Colonic mucosa (tissue), 4 donors: ENCODE measurements at places on chromosomes 4 and X.

DNA sequence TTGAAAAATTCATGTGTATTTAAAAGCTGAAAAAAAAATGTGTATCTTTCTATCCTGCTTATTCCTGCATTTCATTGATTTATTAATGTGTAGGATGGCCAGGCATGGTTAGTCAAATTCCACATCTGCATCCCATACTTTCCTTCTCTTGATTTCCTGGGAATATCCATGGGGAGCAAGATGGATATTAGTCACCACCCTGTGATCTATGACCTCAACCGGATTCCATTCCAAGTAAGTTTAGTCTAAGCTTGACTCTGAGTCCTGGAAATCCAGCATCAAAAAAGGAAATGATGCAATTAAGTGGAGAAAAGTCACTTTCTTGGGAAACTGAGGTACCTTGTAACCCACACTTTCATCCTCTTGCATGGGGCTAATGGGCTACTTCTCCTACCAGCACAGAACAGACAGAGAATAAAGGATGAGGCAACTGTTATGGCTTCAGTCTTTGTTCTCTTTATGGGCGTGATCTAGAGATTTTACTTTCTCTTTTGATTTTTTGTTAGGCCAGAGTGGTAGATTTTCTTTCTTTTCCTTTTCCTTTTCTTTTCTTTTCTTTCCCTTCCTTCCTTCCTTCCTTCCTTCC, 17.1 kb upstream of the BEX4 start:
- DNase-seq = no peak

DNA sequence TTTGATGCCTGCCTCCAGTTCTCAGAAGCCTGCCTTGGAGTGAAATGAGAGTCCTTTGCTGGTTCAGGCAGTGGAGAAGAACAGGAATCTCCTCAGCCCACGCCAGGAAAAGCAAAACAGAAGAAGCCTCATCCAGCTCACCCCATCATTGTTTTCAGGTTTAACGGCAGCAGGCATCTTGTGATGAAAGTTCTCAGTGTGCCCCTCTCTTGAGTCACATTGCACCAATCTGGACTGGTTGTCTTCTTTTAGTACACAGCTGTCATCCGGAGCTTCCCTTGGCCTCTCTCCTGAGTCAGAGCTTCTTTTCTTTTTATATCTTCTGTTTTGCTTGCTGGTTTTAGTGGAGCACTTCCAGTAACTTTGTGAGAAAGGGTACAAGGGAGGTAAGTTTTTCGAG, 50.9 kb downstream of the TSPAN7 start:
- DNase-seq = no peak

DNA sequence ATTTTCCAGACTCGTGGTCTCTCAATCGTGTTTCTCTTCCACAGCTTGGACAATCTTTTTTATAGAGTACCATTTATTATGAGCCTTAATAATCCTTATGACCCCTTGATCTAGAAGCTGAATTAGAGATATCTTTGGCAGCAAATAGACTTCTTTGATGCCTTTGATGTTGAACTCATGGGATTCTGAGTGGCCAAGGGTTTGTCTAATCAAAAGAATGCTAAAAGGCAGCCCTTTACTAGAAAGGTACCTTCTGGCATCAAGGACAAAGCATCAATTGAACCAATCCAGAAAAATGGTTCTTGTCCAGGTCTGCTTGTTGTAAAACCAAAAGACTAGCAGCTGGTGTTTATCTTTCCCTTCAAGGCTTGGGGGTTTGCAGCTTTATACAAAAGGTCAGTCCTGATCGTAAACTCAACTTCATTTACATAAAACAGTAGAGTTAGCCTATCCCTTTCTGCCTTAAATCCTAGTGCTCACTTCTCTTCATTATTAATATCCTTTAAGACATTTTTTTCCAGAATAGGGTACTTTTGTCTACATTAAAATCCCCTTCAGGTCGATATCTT, 411.3 kb downstream of the FAT4 start:
- no peak for DNase-seq

GRCh38 chr4:62797221-62797620, 1597.1 kb downstream of the ADGRL3 start:
- DNase-seq = no peak

- no peak for DNase-seq
Measured at GRCh38 chr4:85062466-85062865, 96.0 kb upstream of the WDFY3 start.

GRCh38 chr4:119028296-119028695, 107.3 kb upstream of the MYOZ2 start:
- no peak for DNase-seq

DNA sequence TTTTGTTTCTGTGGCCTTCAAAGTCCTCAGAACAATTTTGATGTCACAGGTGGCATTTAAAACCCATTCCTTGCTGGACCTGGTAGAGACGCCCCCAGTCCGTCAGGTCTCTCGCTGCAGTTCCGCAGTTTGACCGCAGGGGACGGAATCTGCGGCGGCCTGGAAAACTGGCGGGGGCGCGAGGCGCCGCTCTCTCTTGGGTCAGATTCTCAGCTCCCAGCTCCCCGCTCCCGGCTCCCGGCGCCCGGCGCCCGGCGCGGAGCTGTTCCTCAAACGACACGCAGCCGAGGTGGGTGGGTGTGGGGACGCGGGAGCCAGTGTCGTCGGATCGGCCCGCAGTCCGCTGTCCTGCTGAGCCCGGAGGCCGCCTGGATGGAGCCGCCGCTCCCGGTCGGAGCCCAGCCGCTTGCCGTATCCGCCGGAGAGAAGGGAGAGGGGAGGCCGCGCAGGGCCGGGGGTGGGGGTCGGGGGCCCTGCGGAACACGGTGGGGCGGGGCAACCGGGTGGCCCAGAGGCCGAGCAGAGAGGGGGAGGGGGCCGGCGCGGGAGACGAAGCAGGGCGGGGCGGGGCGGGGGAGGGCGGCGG, at the start of gene OCRL:
Gene OCRL (plus strand): TSS at position 192 of the 586 bp plus-strand sequence. CDS start 181 bp downstream, at position 373.
- peak; percentile 67 for DNase-seq

DNA sequence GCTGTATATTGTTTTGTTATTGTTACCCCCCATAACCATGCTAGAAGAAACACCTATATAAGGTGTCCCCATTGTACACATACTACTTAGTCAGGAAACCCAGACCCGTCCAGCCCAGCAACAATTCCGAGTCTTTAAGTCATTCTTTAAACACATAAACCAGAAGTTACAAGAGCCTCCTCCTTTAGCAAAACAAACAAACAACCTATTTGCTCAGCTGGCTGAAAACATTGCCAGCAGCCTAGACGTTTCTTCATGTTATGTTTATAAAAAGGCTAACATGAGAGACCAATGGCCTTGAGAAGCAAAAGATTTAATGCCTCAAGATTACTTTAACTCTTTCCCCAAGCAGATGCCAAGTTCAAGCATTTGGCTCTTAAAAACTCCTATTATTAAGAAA, 1.4 kb downstream of the ACOX3 start:
- no peak for DNase-seq

DNA sequence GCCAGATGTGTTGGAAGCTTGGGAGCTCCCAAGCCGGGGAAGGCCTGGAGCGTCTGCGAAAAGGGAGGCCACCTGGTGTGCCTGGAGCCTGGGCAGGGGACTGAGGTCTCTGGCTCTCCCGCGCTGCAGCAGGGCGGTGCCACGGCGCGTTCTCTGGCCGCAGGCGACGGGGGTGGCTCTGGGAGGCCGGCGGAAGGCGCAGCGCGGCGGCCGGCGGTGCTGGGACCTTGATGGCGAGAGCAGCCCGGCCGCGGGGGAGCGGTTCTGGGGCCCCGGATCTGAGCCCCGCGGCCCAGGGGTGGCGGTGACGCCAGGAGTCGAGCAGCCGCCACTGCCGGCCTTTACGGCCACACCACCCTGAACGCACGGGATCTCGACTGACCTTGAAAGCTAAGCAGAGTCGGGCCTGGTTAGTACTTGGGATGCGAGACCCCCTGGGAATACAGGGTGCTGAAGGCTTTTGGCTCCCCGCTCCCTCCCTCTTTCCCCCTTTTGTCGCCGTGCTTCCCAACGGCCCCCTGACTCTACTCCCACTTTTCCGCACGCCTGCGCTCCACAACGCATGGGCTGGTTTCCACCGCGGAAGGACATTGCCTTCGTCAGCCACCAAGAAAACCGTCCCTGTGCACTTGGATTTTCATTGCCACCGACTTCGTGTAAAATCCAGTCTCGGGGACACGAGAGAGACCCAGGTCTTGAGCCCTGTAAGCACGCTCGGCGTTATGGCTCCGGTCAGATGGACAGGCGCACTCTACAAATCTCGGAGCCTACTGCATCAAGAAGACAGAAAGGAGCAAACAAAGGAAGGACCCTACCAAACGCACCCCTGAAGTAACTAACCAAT, 9.5 kb downstream of the FRG2 start:
- no peak for DNase-seq

- no peak for DNase-seq
Measured at GRCh38 chr4:2866891-2867290, 23.2 kb downstream of the ADD1 start.

- no peak for DNase-seq
Measured at GRCh38 chrX:112753116-112753515, 73.4 kb upstream of the LHFPL1 start.

GRCh38 chrX:102767287-102767686, 46.7 kb downstream of the GPRASP3 start:
- DNase-seq = no peak

DNA sequence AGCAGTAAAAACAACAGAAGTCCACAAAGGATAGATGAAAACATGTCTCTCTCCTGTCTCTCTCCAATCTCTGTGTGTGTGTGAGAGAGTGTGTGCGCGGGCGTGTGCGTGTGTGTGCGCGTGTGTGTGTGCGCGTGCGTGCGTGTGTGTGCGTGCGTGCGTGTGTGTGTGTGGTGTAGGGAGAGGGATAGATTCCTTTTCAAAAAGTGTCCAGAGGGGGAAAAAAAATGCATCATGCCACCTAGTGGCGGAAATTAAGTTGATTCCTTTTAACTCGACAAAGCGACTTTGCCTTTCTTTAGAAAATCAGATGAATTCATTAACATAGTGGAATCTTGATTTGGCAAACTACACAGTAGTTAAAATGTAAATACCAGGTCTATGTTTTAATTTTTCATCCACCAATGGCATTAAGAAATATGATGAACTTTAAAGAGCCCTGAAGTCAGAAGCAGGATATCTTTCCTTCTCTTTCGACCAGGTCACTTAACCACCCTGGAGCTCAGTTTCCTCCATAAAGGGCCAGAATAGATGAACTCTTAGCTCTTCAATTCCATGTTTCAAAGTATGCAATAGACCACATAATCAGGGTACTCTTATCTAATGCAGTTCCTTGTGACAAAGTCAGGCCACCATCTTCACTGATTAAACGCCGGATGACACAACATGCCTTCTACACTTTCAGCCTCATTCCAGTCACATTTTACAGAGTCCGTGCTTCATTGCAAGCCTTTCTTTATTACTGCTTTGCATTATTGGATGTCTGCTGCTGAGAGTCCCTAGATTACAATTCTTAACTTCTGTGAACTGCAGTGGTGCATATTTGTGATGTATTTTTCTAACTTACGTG, 162.8 kb downstream of the FBXO8 start:
- peak; percentile 42 for DNase-seq

DNA sequence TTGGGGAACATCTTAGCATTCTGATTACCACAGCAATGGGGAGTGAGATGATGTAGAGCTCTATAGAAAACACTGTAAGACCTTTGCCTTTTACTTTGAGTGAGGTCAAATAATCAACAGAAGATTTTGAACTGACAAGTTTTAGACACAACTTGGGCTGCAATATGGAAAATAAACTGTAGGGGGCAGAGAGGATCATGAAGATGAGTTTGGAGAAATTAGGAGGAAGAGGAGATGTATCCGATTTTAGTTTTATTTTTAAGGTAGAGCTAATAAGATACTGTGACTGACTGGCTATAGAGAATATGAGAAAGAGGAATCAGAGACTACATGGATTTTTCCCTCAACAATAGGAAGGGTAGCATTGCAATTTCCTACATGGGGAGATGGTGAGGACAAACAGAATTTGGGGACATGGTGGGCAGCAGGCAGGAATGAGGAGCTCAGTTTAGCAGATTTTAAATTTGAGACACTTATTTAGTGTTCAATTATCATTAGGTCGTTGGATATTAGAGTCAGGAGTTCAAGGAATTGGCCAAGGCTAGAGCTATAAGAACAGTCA, 563.1 kb downstream of the INPP4B start:
- DNase-seq = peak; percentile 31

- no peak for DNase-seq
Measured at GRCh38 chr4:13523105-13523477, 21.2 kb downstream of the NKX3-2 start.

GRCh38 chr4:53015681-53016080, 153.6 kb downstream of the RASL11B start:
- peak; percentile 29 for DNase-seq

DNA sequence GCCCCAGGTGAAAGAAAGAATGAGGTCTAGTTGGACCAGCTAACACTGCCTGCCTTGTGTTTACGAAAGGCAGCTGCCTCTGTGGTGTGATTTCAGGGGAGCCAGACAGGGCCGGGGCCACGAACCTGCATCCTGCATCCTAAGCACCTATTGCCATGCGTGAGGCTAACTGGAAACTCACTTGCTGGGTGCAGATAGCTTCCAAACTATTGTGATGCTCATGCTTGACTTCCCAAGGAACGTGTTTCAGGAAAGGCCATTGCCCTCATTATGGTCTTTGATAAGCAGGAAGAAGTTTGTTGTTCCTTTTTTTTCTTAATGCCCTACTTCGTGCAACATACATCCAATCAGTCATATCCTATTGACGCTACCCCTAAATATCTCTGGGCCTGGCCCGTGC, 2.3 kb upstream of the IRF2 start:
- DNase-seq = no peak

GRCh38 chr4:7871356-7871755, 68.3 kb downstream of the AFAP1 start:
- DNase-seq = no peak

DNA sequence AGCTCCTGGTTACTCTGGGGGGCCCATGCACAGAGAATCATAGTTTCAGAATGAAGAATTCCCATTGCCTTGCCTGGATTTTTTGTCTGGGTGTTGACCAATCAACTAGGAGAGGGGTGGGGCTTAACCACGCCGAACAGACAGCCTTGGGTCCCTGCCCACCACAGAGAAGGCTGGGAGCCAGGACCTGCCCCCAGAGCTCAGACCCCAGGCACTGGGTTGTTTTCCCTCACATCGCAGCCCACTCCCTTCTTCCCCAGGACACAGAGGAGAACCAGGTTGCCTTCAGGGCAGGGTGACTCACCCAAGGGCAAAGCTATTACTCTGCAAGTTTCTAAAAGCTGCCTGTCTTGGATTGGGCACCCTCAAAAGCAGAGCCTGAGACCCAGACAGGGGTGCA, 23.3 kb upstream of the CRMP1 start:
- no peak for DNase-seq

GRCh38 chr4:128600996-128601871, 208.3 kb upstream of the JADE1 start:
- DNase-seq = peak; percentile 58

DNA sequence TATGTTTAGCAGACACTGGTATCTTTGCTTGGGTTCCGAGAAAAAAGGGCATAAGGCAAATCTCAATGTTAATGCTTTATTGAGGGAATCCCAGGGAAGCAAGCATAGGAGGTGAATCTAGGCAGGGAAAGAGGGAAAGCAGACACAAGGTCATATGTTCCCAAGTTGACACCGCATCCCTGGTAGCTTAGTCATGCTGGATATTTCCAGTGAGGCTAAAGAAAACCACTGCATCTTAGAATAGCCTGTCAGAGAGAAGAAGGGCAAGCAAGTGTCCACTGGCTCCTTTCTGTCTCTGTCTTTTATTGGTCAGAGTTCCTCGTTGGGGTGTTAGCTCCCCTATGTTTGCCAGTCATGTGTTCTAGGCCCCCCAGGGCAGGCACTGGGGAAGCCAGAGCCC, 104.7 kb downstream of the NKX6-1 start:
- DNase-seq = no peak

GRCh38 chrX:97200454-97200853, 316.7 kb downstream of the RPA4 start:
- DNase-seq = no peak

- no peak for DNase-seq
Measured at GRCh38 chr4:77821775-77822174, 2.6 kb upstream of the CNOT6L start.

- peak; percentile 91 for DNase-seq
Measured at GRCh38 chrX:131746491-131746968, 202.7 kb downstream of the OR13H1 start.
